ENCODE measurements at places on chromosomes 3 and 15.

DNA sequence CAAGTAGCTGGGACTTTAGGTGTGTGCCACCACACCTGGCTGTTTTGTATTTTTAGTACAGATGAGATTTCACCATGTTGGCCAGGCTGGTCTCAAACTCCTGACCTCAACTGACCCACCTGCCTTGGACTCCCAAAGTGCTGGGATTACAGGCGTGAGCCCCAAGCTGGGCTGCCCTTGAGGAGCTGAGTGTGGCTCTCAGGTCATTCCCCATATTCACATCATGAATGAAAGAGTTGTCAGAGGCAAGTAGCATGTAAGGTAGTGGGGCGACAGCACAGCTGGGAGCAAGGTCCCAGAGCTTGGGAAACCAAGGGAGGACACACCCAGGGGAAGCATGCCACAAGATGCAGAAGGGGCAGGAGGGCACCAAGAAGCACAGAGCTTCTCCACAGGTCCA is 4.9 kb downstream of the CCDC71 start:
- no peak for DNase-seq

- peak; percentile 4 for DNase-seq
Measured at GRCh38 chr3:99645277-99646106, 7.1 kb downstream of the COL8A1 start.

DNA sequence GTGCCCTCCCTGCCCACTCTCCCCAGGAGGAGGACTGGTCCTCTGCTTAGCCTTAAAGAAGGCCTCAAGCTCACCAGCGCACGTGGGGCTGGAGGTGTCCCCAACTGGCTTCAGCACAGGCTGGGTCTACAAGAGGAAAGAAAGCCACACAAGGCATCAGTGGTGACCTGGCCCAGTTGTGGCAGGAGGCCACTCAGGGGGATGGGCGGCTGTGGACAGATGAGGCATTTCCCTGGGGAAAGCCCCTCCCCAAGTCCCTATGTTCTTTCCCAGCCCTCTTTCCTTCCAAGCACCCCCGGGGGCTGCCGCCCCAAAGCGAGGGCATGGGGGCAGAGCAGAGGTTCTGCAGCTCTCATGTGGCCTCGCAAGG is 155.2 kb upstream of the TLE3 start:
- no peak for DNase-seq

DNA sequence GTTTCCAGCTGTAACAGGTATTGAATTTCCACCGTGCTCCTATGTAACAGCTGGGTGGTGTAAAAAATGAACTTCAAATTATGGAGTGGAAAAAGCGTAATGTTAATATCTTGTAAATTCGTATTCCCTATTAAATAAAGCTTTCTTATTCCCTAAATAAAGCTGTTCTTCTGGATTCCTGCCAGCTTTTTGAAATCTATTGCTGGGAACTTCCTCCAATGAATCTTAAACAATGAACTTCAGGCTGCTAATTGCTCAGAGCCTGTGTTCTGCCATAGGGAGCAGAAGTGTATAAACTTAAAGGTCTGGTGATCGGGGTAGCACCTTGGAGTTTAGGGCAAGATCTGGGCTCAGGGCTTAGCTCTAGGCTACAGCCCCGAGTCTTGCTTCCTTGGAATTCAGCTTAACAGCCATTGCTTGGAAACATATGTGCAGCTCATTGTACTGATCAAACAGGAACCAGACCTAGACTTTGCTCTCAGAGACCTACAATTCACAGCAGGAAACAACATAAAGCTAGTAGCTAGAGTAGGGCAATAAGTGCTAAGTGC is 1.4 kb downstream of the ARL14 start:
- no peak for DNase-seq

DNA sequence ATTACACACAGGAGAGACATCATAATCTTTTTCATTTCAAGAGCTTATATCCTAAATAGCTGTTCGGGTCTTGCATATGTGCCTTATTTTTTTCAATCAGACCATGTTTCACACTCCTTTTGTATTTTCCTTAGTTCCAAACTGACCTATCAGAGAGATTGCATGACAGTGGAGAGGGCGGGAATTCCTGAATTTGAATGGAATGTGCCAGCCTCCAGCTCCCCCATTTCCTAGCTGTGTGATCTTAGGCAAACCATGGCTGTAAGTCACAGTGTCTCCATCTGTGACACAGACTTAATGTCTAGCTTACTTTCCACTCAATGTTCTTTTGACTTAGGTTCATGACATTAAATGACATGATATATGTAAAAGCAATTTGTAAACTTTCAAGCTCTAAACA is 62.0 kb upstream of the CSTA start:
- DNase-seq, result no peak

GRCh38 chr15:98840053-98840452 is 167.5 kb downstream of the PGPEP1L start:
- DNase-seq, result no peak

GRCh38 chr15:63243776-63244175 is 33.6 kb upstream of the APH1B start:
- DNase-seq, result no peak

DNA sequence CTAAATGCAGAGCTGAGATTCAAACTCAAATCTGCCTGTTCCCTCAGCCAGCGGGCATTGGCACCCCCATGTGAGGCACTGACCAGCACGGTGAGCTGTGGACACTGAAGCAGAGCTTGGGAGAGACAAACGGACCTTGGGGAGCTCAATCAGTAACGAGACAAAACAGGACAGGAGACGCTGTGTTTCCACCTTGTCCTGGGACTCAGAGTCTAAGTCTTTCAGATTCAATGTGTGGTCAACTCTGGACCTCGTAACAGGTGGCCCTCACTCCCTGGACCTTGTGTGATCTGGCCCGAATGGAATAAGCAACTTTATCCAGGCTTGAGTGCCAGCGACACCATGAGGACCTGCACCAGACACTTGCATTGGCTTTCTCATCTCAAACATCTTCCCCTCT is 232.5 kb downstream of the UACA start:
- DNase-seq, result no peak

- no peak for DNase-seq
Measured at GRCh38 chr15:66938114-66938830, 127.1 kb upstream of the SMAD3 start.

GRCh38 chr3:30085486-30085885 is 520.9 kb upstream of the TGFBR2 start:
- no peak for DNase-seq

GRCh38 chr3:97699889-97700288 is 64.7 kb upstream of the ARL6 start:
- DNase-seq, result no peak

- DNase-seq, result no peak
Measured at GRCh38 chr3:99651531-99651930, 13.1 kb downstream of the COL8A1 start.
